ENCODE measurements at places on chromosomes 11 and 22. TPM values are rescaled to one million over a fixed set of nuclear protein-coding genes. Genes with fewer than 3 reads are reported as not detected.

GRCh38 chr11:61695917-61696316, 15.7 kb downstream of the DAGLA start:
- peak; percentile 68 for DNase-seq

- no peak for DNase-seq
These were observed 178.6 kb downstream of the CNTN5 start for GRCh38 chr11:99199341-99199740.

GRCh38 chr11:128299132-128299726, 288.1 kb downstream of the ETS1 start:
- DNase-seq: no peak

DNA sequence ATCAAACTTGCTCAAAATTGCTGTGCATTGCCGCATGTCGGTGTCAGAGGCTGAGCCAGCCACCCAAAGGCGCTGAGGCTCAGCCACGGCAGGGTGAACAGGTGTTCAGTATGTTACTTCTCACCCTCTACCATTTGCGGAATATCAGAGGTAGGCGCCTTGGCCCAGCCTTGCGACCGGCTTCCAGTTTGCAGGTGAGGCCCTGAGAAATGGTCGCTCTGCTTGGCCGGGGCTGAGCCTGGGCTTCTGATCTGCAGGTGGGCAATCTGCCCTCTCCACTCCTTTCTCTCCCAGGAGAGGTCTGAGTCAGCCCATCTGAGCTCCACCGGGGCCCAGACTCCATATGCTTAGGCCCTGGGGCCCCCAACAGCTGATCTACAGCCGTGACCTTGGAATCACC, 71.0 kb downstream of the RPS6KA4 start:
- no peak for DNase-seq

DNA sequence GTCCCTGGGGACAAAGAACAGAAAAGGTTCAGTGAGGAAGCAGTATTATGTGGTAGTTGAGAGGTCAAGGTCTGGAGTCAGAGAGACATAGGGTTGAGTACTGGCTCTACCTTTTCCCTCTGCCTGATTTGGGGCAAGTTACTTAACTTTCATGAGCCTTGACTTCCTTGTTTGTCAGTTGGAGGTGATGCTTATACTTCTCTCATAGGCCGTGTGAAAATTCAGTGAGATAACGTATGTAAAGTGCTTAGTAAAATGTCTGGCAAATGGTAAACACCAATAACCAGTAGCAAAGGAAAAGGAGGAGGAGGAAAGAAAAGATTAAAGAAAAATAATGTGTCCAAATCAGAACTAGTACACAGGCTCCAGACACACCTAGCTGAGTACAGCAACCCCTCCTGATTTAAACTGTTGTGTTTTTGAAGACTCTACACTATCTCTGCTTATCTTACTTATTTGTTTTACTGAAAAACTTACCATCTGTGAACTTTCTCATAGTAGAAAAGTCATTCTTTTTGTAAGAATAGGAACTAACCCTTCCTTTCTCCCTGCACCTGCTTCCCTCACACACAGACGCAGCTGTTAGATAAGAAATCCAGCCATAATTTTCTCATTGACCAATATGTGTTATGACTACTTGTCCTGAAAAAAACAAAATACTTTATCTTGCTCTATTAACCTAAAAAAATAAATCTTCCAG, 126.9 kb downstream of the CD44 start:
- no peak for DNase-seq

DNA sequence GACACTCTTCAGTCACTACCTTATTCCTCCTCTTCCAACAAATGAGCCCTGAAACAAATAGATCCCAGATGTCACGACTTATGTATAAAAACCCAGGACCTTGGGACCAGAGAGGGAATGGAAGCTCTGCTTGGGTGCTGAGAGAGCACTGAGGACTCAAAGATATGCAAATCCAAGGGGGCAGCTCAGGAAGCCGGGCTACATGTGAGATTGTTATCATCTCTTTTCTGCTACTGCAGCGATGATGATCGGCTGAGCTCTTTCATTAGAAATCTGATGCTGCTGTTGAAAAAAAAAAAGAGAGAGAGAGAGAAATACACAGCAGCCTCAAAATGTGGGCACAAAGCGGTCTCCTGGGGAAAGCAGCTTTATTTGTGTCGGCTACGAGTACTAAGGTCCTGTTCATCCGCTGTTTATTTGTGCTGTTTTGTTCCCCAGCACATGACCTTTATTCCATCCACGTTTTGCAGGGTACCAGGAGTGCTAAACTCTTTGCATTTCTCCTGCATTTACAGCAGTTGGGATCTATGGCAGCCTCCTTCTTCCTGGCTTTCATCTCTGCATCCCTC, 120.2 kb downstream of the TRIM29 start:
- DNase-seq: no peak

GRCh38 chr22:39371732-39372131, 21.9 kb downstream of the SYNGR1 start:
- DNase-seq: no peak

DNA sequence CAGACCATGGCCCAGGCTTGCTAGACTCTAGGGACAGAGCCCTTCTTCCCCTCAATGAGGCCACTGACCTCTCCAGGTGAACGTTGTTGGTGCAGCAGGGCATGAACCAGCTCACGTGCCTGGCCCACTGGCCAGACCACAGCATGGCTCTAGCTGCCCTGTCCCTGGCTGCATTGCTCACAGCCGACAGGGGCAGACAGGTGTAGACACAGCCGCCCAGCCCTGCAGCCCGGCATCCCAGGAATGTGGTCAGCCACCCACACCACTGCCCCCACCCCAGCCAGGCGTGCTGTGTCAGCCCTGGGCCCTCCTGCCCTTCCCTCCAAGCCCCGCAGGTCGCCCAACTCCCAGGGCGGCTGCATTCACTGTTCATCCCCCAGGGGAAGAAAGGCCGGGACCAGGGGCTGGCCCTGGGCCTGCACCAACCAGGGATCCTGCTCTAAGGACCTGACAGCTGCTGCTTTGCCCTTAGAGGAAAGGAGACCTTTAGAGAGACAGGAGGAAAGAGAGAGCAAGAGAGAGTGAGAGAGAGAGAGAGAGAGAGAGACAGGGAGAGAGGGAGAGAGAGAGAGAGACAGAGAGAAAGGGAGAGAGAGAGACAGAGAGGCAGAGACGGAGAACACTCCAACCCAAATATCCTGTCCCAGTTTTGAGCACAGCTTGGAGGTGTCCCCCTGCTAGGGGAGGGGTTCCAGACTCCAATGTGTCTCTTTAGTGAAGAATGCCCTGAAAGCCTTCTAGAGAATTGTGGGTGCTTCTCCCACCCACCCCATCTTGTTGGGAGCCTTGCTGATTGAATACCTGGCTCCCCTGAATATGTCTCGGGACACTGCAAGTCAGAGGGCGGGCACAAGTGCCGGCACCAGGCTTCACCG, 44.2 kb upstream of the LINC01488 start:
- DNase-seq: no peak

DNA sequence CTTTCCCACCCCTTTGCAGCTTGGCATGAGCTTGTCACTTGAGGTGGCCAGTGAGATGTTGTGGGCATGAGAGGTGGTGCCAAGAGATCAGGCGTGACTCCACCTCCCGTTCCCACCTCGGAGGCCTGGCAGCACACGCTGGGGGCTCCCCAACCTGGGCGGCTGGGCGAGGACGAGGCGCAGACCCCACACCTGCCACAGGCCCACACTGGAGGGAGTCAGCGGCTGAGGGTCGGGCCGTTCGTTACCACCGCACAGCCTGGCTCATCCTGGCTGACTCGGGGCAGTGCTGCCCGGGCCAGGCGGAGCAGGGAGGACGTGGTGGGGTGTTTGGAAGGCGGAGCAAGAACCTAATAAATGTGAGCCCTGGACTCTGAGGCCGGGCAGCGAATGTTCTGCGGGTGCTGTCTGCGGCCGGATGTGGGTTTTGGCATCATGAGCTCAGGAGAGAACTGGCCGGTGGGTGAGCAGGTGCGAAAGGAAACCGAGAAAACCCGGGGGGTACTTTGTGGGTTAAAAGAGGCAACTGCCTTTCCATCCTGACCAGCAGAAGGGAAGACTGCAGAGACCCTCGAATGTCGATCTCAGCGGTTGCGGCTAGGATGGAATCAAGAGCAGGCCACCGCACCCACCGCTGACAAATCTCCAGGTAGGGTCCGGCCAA, 10.2 kb upstream of the IFITM3 start:
- no peak for DNase-seq

DNA sequence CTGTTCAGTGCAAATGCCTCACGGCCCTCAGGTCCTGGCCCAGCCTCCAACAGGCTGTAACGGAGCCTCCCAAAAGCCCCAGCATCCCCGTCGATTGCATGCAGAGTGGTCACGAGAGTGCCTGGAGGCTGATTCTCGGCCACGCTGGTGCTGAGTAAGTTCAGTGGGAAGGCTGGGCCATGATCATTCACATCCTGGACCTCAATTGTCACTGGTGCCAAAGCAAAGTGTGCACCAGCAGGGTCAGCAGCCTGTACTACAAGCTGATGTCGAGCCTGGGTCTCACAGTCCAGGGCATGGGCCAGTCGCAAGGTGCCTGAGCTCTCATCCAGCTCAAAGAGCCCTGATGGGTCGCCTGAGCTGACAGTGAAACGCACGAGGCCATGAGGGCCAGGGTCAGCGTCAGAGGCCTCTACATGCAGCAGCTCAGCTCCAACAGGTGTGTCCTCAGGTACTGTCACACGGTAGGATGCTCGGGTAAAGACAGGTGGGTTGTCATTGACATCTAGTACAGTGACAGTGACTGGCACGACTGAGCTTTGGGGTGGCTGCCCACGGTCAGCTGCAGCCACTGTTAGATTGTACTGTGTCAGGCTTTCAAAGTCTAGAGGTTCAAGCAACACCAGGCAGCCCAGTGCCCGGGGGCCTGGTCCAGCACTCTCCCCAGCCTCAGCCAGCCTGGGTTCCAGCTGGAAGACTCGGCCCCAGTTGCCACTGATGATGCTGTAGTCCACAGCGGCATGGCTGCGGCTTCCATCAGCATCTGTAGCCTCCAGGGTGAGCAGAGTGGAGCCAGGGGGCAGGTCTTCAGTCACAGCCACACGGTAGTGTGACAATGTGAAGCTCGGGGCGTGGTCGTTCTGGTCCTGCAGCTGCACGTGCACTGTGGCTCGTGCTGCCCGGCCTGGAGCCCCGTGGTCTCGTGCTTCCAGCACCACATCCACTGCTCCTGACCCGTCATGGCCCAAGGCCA, 4.5 kb upstream of the TPP1 start:
- no peak for DNase-seq

DNA sequence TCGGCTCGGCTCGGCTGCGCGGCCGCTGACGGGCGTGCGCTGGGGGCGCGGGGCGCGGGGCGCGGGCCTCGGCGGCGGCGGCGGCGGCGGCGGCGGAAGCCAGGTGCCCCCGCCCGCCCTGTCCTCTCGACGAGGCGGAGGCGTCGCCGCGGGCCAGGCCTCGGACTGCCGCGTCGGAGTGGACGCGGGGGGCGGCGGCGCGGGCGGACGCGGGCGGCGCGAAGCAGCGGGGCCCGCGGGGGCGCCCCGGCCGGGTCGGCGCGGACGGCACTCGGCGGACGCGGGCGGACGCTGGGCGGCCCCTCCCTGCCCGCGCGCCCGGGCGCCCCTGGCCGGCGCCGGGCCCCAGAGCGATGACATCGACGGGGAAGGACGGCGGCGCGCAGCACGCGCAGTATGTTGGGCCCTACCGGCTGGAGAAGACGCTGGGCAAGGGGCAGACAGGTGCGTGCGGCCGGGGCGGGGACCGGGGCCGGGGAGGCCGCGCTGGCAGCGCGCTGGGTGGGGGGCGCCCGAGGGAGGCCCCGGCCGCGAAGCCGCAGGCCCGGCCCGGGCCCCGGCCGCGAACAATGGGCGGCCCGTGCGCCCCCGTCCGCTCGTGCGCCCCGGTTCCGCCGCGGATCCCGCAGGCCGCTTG, at the start of gene BRSK2:
BRSK2 (plus strand) TSS at position 3 of the 637 bp plus-strand sequence; CDS start at position 354, 351 bp downstream.
- DNase-seq: no peak

DNA sequence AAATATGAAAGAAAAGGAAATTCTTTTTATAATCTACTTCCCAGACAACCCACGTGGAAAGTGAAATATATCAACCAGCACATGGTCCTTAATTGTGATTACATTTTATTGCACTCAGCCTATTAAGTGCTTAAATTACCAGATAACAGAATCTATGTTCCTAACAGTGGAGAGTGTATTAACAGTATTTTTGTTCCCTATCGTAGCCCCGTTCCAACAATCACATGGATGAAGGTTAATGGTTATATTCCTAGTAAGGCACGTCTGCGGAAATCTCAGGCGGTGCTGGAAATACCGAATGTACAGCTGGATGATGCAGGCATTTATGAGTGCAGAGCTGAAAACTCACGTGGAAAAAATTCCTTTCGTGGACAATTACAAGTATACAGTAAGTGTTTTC, 626.1 kb upstream of the ARHGAP42 start:
- DNase-seq: no peak

DNA sequence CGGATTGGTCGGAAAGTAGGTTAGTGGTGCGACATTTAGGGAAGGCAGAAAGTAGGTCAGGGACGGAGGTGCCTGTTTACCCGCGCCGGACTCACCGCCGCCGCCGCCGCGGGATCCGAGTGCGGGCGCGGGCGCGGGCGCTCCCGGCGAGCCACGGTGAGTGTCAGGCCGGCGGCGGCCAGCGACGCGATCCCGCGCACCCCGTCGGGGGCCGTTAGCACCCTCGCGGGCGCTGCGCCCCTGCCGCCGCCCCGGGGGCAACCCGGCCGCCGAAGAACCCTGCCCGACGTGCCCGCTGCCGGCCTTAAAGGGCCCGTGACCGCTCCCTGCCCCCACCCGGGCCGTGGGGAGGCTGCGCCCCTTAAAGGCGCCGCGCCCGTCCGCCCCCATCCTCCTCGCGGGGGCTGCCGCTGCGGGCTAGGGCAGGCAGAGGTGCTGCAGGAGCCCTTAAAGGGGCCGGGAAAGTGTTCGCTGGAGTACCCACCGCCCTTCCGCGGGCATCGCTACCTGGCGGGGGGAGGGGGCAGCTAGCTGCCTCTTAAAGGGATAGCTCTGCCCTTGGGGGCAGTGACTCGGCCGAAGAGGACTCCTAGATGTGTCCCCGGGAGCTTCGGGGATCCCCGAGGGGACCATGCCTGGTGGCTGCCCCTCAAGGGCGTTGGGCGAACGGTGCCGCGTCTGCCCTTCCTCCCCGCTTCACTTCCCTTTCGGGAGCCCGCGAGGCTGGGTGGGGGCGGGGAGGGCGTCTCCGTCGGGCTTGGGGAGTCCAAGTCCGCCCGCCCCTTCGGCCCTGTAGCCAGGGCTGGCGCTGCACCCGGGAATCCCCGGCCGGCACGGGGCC, at the start of gene BMAL1:
BMAL1 (plus strand) TSS at position 23 of the 841 bp plus-strand sequence. CDS start 76,519 bp downstream, outside the sequence.
- DNase-seq: peak; percentile 74

DNA sequence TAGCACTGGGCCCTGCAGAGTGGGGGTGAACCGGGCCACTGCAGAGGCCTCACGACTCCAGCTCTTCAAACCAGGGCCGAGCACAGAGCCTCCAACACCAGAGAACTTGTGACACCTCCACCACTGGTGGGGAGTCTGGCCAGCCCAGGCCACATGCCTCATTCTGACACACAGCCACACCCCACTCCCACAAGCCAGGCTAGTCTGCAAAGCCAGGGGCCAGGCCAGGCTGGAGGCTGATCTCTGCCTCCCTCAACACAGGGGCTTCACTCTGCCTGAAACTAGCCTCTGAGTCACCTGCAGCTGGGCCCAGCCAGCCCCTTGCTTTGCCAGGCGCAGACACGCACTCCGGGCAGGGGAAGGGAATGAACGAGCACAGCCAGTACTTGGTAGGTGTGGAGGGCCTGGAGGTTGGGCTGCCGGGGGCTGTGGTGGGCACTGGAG, 102.9 kb downstream of the MED15 start:
- no peak for DNase-seq

- DNase-seq: no peak
These were observed 2.3 kb upstream of the INPPL1 start for GRCh38 chr11:72222106-72222891.

Gene HEPACAM
- total RNA-seq: 0.10 TPM

Gene GSTT2B
- total RNA-seq: 11.1 TPM

Gene OR5P2
- total RNA-seq: 1.6 TPM

Gene HORMAD2
- total RNA-seq: not detected

Gene OR8A1
- total RNA-seq: not detected

Gene KRTAP5-8
- not detected for total RNA-seq

Gene MRGPRE
- not detected for total RNA-seq

Gene JRKL
- total RNA-seq: 13.8 TPM

Gene KDM4D
- total RNA-seq: 0.24 TPM

All from ovary (tissue), 10 donors.